Hematopoietic multipotent progenitor cell treated with erythropoietin and hydrocortisone succinate and interleukin-3 and kit ligand, for 4 days (in vitro differentiated cells): ENCODE measurements at places on chromosomes 3 and 15.
A peak's percentile ranks its signal among the peaks of the same experiment; 100 is the strongest.

- DNase-seq, result no peak
These were observed 20.2 kb upstream of the KIF23 start for GRCh38 chr15:69393831-69394491.

DNA sequence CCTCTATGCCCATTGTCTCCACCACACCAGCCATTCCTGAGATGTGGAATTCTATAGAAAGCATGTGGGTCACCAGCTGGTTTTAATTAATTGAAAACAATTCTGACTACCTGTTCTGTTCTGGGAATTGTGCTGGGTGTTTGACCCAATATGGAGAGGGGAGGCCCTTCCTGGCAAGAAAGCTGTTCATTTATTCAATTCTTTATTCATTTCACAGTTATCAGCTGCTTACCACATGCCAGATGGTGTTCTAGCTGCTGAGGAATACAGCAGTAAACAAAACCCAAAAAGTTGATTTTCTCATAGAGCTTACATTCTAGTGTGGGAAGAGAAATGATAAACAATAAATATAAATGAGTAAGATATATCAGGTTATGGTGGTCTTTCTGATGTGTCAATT, 296.1 kb upstream of the RASGRP1 start:
- no peak for DNase-seq

DNA sequence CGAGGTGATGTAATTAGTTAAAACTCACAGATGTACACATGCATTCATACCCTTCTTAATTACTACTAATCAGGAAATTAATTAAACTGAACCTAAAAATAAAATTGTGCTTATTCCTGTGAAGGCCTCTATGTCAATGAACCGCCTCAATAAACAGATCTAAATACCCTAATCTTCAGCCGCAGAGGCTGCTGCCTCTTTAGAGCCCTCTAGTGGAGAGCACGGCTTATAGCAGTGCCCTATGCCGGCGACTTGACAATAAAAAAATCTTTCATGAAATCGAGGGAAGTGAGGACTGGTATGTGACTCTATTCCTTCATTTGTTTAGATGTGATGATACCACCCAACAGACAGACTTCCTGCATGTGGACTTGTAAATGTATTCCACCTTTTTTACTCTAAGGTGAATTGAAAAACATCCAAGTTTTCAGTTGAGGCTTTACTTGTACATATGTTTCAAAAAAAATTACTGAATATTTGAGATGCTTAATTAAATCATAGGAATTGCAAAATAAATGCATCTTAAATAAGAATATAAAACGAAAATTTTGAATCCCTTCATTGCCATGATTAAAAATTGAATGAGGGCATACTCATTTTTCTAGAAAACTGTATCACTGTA, 8.3 kb upstream of the EPHA3 start:
- DNase-seq, result peak; percentile 83

- peak; percentile 88 for DNase-seq
These were observed 35.9 kb downstream of the OXNAD1 start for GRCh38 chr3:16300881-16301359.

DNA sequence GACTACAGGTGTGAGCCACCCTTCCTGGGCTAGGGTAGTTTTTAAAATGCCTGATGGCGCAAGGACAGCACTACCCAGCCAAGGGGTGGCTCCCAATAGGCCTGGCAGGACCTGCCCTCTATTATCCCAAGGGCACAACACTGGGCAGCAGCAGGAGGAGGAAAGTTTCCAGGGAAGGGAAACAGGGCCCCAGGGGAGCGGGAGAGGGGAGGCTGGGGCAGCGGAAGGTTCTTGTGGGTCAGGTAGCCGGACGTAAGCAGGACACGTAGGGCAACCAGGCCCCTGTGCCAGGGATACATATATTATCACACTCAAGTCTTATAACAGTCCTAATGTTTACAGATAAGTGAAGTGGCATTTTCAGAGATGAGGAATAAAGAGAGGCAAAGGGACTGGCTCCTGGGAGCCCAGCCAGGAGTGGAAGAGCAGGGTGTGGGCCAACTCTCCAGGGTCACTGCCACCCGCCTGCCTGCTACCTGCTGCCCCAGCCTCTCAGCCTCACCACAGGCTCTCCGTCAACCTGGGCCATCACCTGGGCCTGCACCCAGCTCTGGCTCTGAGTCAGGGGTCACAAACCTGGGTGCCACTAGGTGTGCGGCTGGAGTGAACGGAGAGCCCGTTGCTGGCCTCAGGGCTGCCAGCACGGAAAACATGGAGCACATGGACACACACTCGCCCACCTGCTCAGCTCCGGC, 73.2 kb upstream of the SNRPA1 start:
- no peak for DNase-seq

- DNase-seq, result no peak
These were observed 59.0 kb upstream of the TRPC1 start for GRCh38 chr3:142664819-142665218.

DNA sequence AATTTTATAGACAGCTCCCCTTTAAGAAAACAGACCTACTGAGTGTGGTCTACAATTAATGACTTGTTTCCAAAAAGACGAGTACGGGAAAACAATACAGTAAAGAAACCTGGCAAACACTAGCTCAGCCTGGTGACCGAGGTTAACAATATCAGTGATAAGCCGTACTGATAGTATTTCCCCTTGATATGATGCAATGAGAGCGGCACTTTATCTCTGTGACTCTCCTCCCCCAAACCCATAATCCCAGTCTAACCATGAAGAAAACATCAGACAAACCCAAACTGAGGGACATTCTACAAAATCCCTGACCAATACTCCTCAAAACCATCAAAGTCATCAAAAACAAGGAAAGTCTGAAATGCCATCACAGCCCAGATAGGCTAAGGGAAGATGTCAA, 8.2 kb downstream of the DENND4A start:
- peak; percentile 58 for DNase-seq

DNA sequence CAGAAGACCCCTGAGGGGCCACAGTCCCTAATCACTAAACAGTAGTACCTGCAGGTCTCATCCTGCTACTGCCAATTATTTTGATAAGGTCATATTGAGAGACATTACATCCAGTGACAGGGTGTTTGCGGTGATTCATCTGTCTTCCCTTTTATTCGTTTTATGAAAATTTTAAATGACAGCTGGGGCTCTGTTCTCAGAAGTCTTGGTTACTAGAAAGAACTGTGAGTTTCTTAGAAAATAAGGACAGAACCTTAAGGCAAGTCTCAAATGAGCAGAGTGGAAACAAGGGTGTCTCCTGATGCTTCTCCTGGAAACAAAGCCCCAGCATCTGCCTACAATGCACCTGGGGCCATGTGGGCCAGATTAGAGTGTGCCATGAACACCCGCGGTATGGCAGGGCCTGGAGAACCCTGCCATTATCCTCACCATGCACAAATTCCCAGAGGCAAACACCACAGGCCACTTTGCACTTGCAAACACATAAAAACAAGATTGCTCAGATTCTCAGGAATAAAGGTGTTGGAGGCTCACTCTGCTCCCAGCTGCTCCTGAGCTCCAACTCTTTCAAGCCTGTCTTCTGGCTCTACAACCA, 66.3 kb upstream of the IQSEC1 start:
- DNase-seq, result no peak

- no peak for DNase-seq
These were observed 56.9 kb upstream of the VGLL3 start for GRCh38 chr3:87047852-87048251.

DNA sequence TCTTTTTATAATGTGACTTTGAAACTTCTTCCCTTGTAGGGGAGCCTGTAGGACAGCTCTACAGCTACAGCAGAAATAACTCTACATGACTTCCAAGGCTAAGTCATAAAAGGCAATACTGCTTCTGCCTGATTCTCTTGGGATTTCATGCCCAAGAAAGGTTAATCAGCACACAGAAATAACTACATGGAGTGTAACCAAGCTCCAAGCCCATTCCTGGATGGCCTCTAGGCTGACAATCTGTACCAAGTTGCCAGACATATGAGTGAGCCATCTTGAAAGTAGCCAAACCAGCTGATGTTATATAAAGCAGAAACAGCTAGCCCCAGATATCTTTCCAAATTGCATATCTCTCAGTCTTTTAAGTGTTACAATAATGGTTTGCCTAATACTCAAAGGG, 75.8 kb upstream of the OSTN start:
- no peak for DNase-seq

GRCh38 chr3:136694321-136694720, 57.9 kb downstream of the STAG1 start:
- peak; percentile 38 for DNase-seq

DNA sequence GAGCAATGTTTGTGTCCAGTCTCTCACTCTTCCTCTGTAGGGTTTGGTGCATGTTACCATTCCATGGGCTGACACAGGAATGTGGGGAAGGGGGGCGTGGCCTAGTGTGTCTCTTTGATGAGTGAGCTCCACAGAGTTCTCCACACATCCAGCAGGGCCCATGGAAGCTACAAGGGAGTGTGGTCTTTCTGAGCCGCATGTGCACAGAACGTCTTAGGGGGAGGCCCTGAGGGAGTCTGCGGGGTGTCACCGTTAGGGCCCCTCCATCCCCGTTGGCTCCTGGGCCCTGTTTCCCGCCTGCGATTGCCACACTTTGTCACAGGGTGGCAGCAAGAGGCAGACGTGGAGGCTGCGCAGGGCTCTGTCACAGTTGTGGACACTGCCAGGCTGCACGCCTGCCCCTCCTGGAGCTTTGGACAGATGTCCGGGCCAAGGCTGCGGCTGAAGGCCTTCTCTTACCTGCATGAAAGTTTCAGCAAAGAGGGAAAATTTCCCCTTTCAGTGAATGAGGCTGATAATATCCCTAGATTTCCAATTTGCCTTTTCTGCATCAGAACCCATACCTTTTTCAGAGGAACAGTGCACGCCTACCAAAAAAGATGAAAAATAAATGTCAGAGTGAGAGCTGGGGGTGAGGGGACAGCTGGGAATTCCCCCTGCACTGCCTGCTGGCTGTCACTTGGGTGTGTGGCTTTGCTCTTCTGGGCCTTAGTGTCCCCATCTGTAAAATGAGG, 24.3 kb downstream of the CACNA2D3 start:
- DNase-seq, result peak; percentile 60

DNA sequence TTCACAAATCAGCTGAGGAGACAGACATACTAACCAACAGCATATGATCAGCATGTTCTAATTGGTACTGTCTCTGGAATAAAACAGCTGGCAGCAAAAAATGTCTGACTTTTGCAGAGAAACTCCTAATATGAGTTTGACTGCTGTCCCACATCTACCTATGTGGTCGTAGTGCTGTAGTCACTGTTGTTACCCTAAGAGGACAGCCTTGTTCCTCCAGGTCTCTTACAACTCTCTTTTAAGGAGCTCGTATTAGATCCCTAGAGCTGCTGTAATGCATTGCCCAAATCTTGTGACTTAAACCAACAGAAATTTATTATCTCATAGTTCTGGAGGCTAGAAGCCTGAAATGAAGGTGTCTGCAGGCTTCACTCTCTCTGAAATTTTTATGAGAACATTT, 92.1 kb downstream of the TGFBR2 start:
- no peak for DNase-seq

- DNase-seq, result no peak
These were observed 71.0 kb downstream of the SETD5 start for GRCh38 chr3:9468460-9468859.

GRCh38 chr3:133958071-133958805, 62.6 kb upstream of the RAB6B start:
- no peak for DNase-seq

DNA sequence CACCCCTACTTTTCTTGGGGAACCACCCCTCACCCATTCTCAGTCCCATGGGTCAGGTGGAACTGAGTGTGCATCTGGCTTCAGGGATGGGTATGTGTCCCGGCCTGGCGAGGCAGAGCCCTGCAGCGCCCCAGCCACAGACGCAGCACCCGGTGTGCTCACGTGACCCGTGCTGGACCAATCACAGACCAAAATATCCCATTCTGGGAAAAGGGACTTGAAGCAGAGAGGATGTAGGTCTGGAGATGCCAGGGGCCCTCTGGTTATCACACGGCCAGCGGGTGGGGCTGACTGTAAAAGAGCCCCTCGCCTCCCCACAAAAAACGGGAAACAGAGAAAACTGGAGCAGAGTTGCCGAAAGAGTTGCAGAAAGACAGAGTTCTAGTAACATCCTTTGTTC, 138.0 kb upstream of the RAD18 start:
- no peak for DNase-seq
